ENCODE measurements at places on chromosomes 3 and 15.

GRCh38 chr3:108119398-108120104, 28.7 kb upstream of the CD47 start:
- no peak for DNase-seq

DNA sequence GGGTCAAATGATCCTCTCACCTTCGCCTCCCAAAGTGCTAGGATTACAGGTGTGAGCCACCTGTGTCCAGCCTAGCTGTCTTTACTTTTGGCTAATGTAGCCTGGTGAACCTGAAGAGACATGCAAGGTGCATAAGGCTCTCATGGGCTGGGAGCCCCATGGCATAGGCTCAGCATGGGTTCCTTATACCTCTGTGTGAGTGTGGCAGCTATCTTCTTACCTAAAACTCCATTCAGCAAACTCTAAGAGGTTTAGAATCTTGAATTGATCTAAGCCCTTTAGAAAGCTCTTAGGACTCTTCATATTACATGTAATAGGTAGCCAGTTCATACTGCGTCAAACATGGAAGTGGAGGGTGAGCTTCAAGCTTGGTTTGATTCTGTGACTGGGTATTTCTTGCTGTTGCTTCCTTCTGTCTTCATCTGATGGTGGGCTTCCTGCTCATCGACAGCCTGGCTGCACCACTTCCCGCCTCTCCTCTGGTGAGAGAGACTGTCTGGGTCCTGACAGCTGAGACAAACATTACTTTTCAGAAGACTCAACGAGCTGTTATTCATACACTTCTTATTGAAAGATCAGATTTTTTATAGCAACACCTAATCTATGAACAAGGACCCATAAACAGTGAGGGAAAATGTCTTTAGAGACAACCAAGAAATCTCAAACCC, 19.2 kb upstream of the TKT start:
- DNase-seq: peak; percentile 15

GRCh38 chr3:104396974-104397669, 969.6 kb upstream of the ALCAM start:
- DNase-seq: no peak

GRCh38 chr3:34858067-34858660, 781.2 kb upstream of the ARPP21 start:
- DNase-seq: no peak

GRCh38 chr3:157201648-157202278, 41.8 kb upstream of the CCNL1 start:
- peak; percentile 54 for DNase-seq

GRCh38 chr3:119310071-119310470, 15.9 kb downstream of the ARHGAP31 start:
- DNase-seq: no peak

GRCh38 chr15:76267077-76267476, 44.2 kb downstream of the ETFA start:
- no peak for DNase-seq

DNA sequence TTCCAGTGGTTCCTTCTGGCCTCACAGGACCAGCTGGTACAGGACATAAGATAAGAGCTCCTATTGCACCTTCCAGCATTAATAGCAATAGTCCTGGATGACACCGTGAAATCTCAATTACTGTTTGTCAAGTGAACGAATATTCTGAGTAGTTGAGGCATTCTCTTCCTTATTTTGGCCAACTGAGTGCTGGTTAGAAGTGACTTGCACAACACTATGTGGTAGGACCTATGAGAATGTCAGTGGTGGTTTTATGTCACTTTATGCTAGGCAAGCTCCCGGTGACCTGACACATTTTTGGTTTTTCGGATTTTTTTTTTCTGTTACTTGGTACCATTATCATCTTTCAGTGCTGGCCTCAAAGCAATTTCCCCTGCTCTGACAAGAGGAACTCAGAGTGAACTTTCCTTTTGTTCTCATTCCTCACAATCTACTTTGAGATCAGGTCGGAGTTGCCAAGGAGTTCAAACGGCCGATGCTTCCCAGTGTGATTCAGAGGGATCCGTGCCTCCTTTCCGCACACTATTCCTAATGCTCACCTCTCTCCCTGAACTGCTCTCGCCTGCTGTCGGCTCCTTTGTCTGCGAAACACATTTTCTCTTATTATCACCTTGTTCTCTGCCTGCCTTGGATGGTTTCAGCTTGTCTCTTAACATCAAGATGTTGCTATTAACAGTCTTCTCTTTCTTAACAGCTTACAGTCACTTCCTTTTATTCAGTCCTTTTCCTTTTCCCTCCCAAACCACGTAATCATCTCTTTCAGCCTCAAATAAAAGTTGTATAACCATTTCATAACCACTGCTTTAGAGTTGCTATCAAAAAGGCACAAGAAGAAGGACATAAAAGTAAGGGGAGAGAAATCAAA, 35.8 kb downstream of the QTRT2 start:
- no peak for DNase-seq

DNA sequence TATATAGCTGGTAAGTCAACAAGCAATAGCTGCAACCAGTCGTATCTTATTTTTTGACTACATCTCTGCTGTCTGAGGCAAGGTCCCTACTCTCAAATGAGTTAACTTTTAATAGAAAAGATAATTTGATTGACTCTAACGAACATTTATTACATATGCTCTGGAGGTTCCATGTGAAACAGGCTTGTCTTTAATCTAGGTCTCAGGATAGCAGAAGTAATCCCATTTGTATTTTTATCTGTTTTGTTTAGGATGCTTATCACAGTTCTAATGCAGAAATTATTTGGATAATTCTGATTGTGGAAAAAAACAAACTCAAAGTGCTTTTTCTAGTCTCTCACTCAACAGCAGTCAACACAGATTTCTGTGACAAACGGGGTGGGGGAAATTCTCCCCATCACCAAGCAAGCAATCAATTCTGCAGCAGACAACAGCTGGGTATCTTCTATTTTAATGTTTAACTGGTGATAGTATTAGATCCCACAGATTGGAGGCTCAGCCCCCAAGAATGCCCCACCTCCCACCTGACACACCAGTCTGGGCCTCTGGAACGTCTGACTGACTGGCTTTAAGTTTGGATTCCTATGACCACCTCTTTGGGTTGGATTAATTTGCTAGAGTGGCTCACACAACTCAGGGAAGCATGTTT, 58.8 kb downstream of the ITPR1 start:
- DNase-seq: no peak

- peak; percentile 36 for DNase-seq
These were observed 296.3 kb downstream of the UACA start for GRCh38 chr15:70466895-70467529.

GRCh38 chr3:128107834-128108233, 15.8 kb downstream of the RUVBL1 start:
- DNase-seq: no peak

DNA sequence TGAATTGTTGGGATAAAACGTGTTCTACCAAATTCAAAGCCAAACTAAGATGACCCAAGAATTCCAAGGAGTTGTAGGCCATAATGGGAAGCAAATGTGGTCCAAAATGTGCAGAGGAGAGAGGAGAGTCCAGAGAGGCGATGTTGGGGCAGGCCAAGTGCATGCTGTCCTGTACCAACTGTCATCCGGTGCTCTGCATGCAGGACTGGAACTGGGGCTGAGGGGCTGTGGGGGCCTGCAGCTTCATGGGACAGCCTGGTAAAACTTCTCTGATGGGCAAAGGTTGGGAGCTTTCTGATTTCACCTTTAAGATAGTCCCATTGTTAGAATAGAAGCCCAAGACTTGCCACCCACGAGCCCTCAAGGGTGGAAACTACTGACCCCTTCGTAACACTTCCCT, 831.4 kb downstream of the AGBL1 start:
- DNase-seq: no peak

DNA sequence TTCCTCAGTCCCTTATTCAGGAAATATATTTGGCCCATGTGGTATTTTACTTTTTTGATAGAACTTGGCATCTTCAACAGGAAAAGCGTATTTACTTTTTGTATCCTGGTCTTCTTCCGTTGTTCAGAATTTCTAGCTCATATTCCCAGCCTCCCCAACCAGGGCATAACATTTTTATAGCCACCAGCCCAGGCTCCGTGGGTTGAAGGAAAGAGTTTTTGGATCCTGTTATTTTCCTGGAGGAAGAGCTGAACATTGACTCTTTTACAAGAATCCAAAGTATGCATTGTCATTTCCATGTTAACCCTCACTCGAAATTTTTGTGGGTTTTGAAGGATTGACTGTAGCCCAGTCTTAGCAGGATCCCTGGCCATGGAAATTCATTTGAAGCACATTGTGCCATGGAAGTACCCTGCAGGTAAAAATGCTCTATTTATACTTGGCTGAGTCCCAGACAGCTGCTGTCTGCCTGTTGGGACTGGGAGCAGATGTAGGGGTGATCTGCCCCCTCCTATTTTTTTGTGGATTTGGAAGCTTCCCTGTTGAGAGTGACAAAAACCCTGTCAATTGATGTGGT, 98.8 kb downstream of the AKAP13 start:
- DNase-seq: no peak

DNA sequence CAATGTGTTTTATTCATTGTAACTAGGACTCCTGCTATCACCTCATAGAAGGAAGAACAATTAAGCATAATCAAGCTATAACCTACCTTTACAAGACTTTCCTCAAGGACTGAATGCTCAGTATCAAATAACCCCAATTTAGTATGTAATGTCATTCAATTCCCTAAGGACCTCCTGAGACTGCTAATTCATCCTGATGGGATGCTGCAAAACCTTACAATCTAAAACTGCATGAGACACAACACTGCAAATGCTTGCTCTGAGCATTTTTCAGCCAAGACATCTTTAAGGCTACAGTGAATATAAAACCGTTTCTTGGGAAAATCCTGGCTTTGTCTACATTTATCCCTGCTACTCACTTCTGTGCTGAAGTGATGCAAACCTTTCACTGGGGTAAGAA, 69.9 kb downstream of the RYK start:
- no peak for DNase-seq

GRCh38 chr15:66563126-66563525, 2.7 kb downstream of the LCTL start:
- no peak for DNase-seq

DNA sequence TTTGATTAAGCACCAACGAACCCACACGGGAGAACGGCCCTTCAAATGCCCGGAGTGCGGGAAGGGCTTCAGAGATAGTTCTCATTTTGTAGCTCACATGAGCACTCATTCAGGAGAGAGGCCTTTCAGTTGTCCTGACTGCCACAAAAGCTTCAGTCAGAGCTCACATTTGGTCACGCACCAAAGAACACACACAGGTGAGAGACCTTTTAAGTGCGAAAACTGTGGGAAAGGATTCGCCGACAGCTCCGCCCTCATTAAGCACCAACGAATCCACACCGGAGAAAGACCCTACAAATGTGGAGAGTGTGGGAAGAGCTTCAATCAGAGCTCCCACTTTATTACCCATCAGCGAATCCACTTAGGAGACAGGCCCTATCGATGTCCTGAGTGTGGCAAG, 8.7 kb downstream of the ZNF774 start:
- no peak for DNase-seq

DNA sequence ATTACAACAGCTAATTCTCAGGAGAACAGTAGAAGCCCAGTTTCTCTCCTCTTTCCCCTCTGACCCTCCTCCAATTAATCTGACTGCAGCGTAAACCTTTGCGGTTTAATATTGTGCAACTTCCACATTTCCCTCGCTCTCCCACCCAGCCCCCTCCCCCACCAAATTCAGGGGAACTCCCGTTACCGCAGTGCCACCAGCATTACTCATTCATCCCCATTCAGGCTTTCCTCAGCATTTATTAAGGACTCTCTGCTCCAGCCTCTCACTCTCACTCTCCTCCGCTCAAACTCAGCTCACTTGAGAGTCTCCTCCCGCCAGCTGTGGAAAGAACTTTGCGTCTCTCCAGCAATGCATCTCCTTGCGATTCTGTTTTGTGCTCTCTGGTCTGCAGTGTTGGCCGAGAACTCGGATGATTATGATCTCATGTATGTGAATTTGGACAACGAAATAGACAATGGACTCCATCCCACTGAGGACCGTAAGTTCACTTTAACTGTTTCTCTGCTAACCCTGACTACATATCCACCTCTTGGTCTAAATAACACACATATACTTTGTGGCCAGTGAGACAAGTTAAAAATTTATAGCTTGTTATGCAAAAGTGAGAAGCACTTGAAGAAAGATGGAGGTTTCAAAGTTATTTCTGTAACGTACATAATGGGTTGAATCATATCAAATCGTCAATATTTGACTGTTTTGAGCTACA, at the start of gene PTX3:
TSS of gene PTX3 (plus strand) at position 268 of the 709 bp plus-strand sequence. CDS start at position 352, 84 bp downstream.
- no peak for DNase-seq

GRCh38 chr3:11185564-11186317, 31.4 kb downstream of the HRH1 start:
- DNase-seq: no peak

DNA sequence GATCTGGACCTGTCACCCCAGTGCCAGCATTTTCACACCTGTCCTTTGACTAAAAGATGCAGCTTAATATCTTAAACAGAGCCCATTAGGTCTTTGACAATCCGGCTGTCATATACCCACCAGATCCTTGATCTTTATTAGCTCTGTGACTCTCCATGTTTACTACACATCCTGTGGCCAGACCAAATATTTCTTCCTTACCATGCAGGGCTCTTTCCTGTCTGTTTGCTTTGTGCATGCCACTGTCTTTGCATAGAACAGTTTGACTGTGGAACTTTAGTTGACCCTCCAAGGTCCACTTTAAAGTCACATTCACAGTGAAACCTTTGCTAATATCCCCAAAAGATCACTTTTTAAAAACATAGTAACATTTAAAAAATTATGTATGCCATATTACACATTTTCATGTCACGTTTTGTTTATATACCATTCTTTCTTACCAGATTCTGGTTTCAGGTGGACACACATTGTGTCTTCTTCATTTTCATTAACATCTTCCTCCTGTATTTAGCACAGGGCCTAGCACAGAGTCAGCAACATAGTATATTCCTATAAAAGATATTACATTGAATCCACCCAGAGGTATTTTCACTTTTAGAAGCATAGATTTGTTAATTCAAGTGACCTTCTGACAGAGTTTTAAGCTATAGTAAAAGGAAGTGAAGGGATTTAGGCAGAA, 95.8 kb downstream of the RAP2B start:
- DNase-seq: no peak

GRCh38 chr15:74281147-74282133, 45.3 kb downstream of the CCDC33 start:
- no peak for DNase-seq

- no peak for DNase-seq
These were observed 1.0 kb downstream of the TSC22D2 start for GRCh38 chr3:150409125-150409511.

DNA sequence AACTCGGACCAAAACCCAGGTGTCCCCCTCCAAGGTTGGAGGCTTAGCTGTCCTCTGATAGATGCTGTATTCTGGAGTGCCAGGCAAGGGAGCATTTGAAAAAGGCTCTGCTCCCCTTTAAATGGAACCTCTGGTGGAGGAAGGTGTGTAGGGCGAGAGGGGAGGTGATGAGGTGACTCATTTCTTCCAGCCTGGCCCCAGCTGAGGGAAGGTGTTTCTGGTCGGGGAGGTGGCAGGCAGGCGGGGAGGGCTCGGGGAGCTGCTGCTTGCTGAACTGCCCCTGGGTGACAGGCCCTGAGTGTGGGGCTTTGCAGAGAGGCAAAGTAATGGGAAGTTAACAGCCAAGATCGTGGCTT, 18.8 kb downstream of the PSTPIP1 start:
- peak; percentile 79 for DNase-seq

DNA sequence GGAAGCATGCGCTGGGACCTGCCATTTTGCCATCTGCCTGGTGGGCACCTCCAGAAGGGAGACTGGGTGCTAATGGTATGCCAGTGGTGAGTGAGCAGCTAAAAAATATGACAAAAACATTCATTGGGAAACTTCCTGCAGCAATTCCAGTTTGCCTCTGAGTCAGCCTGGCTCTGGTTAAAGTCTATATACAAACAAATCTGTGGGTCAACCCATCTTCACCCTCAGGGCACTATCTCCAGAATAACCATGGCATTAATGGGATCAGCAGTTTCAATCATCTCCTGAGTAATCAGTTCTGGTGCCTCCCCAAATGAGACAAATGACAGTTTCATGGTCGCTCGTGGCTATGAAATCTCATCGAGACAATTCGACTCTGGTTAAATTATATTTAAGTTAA, 21.5 kb downstream of the FRMD4B start:
- no peak for DNase-seq

All from CD4-positive, CD25-positive, alpha-beta regulatory T cell (primary cell).